ENCODE measurements at places on chromosomes 11 and 22. TPM values are rescaled to one million over a fixed set of nuclear protein-coding genes. Genes with fewer than 3 reads are reported as not detected.

The SPA17 gene
- total RNA-seq, result 16.4 TPM

The MS4A3 gene
- total RNA-seq, result not detected

The ST14 gene
- 0.06 TPM for total RNA-seq

The MYOD1 gene
- not detected for total RNA-seq

The NAALADL1 gene
- total RNA-seq, result 27.0 TPM

The OR2AG2 gene
- total RNA-seq, result 0.13 TPM
